ENCODE measurements at places on chromosomes 7 and 10.

GRCh38 chr10:90148116-90148855, 446.9 kb downstream of the KIF20B start:
- DNase-seq, result no peak

DNA sequence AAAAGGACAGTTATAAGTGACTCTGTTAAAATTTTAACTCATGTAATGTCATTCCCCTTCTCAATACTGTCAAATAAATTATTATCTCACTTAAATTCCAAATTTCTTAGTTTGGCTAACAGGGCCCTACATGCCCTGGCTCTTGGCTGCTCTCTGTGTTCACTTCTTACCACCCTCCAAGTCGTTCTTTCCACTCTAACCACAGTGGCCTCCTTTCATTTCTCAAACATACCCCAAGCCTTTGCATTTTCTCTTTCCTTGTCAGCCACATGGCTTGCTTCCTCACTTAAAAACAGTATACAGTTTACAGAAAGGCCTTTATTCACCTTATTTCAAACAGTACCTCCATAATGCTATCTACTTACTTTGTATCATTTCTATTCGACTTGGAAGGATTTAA, 737.1 kb upstream of the ZWINT start:
- no peak for DNase-seq

DNA sequence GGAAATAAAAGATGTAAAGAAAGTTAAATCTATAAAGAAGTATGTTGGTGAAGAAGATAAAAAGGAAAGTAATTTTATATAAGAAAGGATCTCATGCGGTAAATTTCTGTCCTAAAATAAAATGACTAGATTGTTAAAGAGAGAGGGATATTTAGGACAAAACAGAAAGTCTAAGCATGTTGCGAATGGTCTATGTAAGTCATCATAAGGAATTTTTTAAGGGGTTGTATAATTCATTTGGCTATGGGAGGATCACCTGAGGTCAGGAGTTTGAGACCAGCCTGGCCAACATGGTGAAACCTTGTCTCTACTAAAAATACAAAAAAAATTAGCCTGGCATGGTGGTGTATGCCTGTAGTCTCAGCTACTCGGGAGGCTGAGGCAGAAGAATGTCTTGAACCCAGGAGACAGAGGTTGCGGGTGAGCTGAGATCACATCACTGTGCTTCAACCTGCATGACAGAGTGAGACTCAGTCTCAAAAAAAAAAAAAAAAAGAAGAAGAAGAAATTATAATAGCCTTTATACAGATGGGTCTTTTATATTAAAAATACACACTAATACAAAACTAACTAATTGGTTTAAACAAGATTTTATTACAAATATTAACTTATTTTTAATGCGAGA, 294.3 kb downstream of the MAGI2 start:
- no peak for DNase-seq

GRCh38 chr7:33107136-33108066, 1.8 kb downstream of the RP9 start:
- DNase-seq, result peak; percentile 35

DNA sequence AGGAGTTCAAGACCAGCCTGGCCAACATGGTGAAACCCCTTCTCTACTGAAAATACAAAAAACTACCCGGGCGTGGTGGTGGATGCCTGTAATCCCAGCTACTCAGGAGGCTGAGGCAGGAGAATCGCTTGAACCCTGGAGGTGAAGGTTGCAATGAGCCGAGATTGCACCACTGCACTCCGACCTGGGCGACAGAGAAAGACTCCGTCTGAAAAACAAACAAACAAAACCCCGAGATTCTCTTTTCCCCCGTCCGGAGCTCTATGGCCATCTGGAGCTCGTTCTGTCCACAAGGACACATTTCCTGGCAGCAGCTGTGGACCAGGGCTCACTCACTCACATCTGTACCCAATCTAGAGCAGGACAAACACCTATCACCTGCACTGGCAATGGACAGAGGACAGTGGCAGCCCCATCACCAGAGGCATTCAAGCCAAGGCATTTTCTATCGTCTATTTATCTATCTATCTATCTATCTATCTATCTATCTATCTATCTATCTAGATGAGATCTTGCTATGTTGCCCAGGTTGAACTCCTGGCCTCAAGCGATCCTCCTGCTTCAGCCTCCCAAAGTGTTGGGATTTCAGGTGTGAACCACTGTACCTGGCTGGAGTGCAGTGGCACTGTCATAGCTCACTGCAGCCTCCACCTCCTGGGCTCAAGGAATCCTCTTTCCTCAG, 167.1 kb upstream of the TNRC18 start:
- DNase-seq, result no peak

DNA sequence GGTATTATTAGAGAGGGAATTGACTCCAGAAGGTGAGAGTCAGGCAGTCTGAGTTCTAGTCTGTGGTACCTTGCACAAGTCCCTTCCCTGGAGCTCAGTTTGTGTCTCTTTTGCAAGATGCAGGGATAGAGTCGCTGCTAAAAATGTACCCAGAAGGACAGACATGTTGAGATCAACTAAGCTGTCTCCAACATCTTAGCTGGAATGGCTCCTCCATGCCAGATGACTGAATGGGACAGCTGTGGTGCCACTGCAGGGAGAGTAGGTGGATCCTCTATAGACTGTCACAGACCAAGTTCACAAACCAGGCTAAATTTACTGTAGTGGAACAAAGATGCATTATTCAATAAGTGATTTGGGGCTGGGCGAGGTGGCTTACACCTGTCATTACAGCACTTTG, 120.1 kb downstream of the NEURL1 start:
- DNase-seq, result no peak

DNA sequence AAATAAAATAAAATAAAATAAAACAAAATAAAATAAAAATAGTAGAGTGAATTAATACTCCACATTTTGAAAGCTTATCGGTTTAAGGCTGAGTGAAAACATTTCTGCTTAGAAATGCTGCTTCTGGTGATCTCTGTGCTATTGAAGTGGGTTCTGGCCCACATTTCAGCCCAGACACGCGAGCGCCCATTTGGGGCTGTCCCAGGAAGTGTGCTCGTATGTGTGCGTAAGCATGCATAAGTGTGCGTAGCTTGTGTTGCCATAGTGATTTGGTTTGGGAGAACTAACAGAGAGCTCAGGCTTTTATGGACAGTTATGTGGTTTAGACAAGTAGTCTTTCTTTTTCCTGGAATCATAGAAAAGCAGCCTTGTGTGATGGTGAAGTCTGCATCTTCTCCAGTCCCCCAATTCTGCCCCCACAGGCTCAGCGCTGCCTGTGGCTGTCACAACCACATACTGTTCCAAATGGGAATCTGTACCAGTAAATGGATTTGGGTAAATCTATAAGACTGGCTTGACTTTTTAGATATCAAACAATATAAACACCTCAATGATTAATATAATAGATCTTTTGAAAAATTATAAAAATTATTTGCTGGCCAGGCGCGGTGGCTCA, 29.8 kb upstream of the PURB start:
- DNase-seq, result peak; percentile 50

DNA sequence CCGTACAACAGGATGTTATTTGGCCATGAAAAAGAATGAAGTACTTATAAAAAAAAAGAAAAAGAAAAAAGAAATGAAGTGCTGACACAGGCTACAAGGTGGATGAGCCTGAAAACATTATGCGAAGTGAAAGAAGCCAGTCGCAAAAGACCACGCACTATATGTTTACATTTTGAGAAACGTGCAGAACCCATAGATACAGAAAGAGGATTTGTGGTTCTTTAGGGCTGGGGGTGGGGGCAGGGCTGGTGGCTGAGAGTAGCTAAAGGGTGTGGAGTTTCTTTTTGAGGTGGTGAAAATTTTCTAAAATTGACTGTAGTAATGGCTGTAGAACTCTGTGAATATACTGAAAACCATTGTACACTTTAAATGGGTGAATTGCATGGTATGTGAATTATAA, 86.0 kb upstream of the FAM20C start:
- no peak for DNase-seq

GRCh38 chr7:157722137-157723060, 385.6 kb downstream of the DNAJB6 start:
- no peak for DNase-seq

- no peak for DNase-seq
Measured at GRCh38 chr7:34320412-34320811, 337.6 kb upstream of the NPSR1 start.

- no peak for DNase-seq
Measured at GRCh38 chr7:51251290-51251689, 65.3 kb downstream of the COBL start.

DNA sequence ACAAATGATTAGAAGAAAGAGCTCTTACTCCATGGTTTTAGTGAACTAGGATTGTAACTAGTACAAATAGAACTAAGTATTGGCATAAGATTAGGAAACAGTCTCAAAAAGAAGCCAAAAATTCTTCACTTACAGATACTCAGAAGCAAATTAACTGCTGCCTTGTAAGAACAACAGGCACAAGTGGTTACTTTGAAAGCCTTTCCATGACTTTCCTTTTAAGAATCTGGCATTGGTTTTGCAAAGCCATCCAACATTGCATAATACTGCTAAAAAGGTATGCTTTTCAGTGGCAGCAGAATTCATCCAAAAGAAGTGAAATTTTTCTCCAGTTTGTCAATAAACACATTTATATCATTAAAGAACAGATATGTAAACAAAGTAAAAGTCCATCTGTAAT, 126.8 kb upstream of the ODAD2 start:
- DNase-seq, result no peak

GRCh38 chr10:43710772-43711471, 62.2 kb upstream of the ZNF32 start:
- no peak for DNase-seq

GRCh38 chr7:82805527-82805960, 357.1 kb downstream of the PCLO start:
- DNase-seq, result peak; percentile 41

DNA sequence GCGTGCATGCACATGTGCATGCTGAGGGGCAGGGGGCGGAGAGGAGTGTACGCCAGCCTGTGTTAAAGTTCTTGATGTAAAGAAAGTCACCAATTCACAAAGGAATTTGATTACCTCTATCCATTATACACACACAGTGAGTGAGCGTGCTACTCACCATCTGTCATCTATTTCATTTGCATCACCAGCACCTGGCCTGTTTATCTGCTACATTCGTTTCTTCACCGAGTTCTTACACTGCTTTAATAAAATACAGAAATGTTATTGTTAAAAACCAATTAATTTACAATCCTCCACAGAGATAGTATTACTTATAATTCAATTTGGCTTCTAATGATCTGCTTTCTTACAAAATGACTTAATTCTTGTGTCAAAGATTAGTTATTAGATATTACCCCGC, 32.6 kb downstream of the NEUROD6 start:
- no peak for DNase-seq

DNA sequence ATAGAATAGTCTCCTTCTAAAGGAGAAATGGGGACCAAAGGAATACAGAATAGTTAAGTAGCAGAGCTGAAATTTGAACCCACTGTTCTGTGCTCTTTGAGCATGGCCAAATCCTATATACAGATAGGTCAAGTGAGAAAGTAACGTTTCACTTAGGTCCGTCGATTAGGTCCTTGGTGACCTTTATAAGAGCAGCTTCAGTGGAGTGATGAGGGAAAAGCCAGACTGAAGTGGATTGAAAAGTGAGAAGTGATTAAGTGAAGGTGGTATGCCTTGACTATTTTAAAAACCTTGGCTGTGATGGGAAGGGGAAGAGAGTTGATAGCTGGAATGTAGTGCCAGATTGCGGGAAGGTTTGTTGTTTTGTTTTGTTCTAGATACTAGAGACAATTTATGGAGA, 10.6 kb upstream of the LSMEM1 start:
- no peak for DNase-seq

All from inflammatory macrophage treated with lipopolysaccharide for 1 hour (primary cell).